ENCODE measurements at places on chromosomes 7 and 10. TPM values are rescaled to one million over a fixed set of nuclear protein-coding genes. Genes with fewer than 3 reads are reported as not detected.

The SORBS1 gene
- total RNA-seq, result 221 TPM

The LRRC4 gene
- total RNA-seq, result 60.0 TPM

The CRYGN gene
- total RNA-seq, result not detected

The SYCE1 gene
- 0.78 TPM for total RNA-seq

The ZPBP gene
- total RNA-seq, result not detected

The CYP3A5 gene
- not detected for total RNA-seq

The CPVL gene
- total RNA-seq, result 20.3 TPM

The C10orf95 gene
- total RNA-seq, result not detected

The STX1A gene
- 119 TPM for total RNA-seq

The SPDYE2 gene
- not detected for total RNA-seq

The MMP21 gene
- not detected for total RNA-seq

The MYL10 gene
- not detected for total RNA-seq

The TWIST1 gene
- not detected for total RNA-seq

The DPP6 gene
- total RNA-seq, result not detected

The EFCAB10 gene
- not detected for total RNA-seq

The MINDY4 gene
- 2.3 TPM for total RNA-seq

The GPR26 gene
- total RNA-seq, result 0.10 TPM

The CCDC136 gene
- total RNA-seq, result 202 TPM

The RAMP3 gene
- total RNA-seq, result not detected

The CYP3A4 gene
- not detected for total RNA-seq

The NUTM2B gene
- 0.42 TPM for total RNA-seq

The GRM3 gene
- total RNA-seq, result not detected

The GBX1 gene
- not detected for total RNA-seq

The GRM8 gene
- total RNA-seq, result 7.8 TPM

The VPS37D gene
- total RNA-seq, result 17.2 TPM

The GIMAP1 gene
- total RNA-seq, result not detected

The CDC14C gene
- not detected for total RNA-seq

The NUTM2E gene
- total RNA-seq, result 0.86 TPM

The GRID1 gene
- total RNA-seq, result 8.0 TPM

The ALOX5 gene
- total RNA-seq, result 8.4 TPM

The CTAGE4 gene
- total RNA-seq, result 0.17 TPM

The FOXL3 gene
- not detected for total RNA-seq

The TSPAN15 gene
- 49.8 TPM for total RNA-seq

The MYH16 gene
- not detected for total RNA-seq

The PCLO gene
- 17.4 TPM for total RNA-seq

The MYO1G gene
- total RNA-seq, result 0.54 TPM

The C10orf105 gene
- not detected for total RNA-seq

The SOSTDC1 gene
- total RNA-seq, result not detected

The KNDC1 gene
- 7.4 TPM for total RNA-seq

The NFE2L3 gene
- total RNA-seq, result 42.1 TPM

The TMEM229A gene
- not detected for total RNA-seq

The NAT16 gene
- 2.4 TPM for total RNA-seq

The ZNF117 gene
- total RNA-seq, result 34.0 TPM

The OPN1SW gene
- not detected for total RNA-seq

The RARRES2 gene
- 0.86 TPM for total RNA-seq

The ANXA11 gene
- 2.3 TPM for total RNA-seq

The TRDMT1 gene
- total RNA-seq, result 8.9 TPM

The CNPY1 gene
- not detected for total RNA-seq

Measured in glutamatergic neuron (in vitro differentiated cells).